ENCODE measurements at places on chromosomes 7 and 10.
A peak's percentile ranks its signal among the peaks of the same experiment; 100 is the strongest.

GRCh38 chr10:88731296-88731695 lies 25.2 kb downstream of the LIPK start:
- no peak for DNase-seq

DNA sequence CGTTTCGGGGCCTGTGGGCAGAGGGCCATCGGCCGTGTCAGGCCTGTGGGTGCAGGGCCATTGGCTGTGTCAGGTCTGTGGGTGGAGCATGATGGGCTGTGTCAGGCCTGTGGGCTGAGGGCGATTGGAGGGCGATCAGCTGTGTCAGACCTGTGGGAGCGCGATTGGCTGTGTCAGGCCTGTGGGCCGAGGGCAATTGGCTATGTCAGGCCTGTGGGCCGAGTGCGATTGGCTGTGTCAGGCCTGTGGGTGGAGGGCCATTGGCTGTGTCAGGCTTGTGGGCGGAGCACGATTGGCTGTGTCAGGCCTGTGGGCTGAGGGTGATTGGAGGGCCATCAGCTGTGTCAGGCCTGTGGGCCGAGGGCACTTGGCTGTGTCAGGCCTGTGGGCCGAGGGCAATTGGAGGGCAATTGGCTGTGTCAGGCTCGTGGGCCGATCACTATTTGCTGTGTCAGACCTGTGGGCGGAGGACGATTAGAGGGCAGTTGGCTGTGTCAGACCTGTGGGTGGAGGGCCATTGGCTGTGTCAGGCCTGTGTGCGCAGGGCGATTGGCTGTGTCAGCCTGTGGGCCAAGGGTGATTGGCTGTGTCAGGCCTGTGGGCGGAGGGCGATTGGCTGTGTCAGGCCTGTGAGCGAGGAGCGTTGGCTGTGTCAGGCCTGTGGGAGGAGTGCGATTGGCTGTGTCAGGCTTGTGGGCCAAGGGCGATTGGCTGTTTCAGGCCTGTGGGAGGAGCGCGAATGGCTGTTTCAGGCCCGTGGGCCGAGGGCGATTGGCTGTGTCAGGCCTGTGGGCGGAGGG lies 54.1 kb downstream of the DYNC2I1 start:
- DNase-seq: no peak

- DNase-seq: no peak
Measured at GRCh38 chr7:137893143-137893742, 46.5 kb upstream of the DGKI start.

DNA sequence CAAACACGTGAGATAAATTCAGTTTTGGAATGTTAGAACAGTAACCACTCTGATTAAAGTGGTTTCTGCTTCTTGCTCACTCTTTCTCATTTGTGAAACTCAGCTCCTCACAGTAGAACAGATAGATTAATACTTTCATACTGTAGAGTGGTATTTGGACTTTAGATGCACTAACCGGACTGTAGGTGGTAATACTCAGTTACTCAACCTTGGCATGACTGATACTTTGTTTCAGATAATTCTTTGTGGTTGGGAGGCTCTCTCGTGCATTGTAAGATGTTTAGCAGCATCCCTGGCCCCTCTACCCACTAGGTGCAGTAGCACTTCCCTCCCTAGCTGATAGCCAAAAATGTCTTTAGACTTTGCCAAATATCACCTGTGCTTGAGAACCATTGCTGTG lies 37.6 kb downstream of the MCU start:
- peak; percentile 8 for DNase-seq

- DNase-seq: peak; percentile 43
Measured at GRCh38 chr7:95871075-95871848, 98.9 kb downstream of the DYNC1I1 start.

GRCh38 chr7:141374425-141374824 lies 176.8 kb upstream of the AGK start:
- no peak for DNase-seq

- DNase-seq: no peak
Measured at GRCh38 chr10:33087922-33088321, 129.9 kb upstream of the ITGB1 start.

DNA sequence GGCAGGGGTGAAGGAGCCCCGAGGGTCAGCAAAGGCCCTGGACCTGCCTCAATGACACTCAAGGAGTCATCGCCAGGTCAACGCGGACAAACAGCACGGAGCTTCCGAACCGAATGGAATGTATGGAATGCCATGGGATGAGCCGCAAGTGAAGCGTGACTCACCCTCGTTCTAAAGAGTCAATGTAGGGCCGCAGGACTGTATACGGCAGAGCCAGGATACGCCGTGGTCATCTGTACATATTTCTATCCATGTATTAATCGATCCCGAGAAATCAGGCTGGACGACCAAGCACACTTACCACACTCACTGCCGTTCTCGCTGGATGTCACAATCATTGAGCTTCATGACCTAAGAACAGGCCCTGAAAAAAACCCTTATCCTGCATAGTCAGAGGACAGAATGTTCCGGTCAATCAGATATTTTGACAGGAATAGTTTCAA lies 4.3 kb downstream of the SNX8 start:
- DNase-seq: no peak

DNA sequence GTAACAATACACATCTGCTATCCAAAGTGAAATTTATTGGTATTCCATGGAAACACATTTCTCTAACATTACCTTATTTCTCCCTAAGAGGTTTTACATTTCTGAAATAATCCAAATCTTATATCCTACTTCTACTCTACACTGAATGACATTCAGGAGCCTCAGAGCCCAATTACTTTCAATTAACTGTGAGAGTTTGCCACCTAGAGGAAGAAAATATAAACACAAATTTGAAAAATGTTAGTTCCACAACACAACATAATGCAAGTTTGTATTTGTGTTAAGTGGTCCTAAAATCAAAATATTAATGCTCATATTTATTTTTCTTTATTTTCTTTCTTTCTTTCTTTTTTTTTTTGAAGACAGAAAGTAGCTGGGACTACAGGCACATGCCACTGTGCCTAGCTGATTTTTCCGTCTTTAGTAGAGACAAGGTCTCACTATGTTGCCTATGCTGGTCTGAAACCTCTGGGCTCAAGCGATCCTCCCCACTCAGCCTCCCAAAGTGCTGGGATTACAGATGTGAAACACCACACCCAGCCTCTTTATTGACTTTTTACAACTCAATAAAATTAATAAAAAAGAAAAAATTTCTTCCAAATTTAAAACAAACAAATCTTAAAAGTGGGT lies 46.0 kb downstream of the ATAD1 start:
- DNase-seq: peak; percentile 15

DNA sequence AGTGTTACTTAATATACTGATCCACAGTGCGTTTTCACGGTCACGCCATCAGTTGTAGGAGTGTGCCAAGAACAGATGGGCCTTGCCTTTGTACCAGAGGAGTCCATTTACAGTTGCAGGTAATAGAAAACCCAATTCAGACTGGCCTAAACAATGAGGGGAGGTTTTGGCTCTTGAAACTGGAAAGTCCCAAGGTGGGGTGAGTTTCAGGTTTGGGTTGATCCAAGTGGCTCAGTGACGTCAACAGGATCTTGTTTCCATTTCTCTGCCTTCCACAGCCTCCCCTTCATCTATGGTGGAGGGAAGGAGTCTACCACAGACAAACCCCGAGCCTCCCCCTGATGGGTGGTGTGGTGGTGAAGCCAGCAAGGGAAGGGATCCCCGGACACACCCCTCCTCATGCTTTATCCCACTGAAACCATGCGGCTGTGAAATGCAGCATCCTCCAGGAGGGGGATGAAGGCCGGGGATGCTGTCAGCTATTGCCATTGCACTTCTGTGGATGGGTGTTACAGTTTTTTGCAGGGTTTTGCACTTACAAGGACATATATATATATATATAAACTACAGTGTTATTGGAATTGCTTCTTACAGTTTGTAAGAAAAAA lies 14.8 kb upstream of the SH2D4B start:
- DNase-seq: no peak

DNA sequence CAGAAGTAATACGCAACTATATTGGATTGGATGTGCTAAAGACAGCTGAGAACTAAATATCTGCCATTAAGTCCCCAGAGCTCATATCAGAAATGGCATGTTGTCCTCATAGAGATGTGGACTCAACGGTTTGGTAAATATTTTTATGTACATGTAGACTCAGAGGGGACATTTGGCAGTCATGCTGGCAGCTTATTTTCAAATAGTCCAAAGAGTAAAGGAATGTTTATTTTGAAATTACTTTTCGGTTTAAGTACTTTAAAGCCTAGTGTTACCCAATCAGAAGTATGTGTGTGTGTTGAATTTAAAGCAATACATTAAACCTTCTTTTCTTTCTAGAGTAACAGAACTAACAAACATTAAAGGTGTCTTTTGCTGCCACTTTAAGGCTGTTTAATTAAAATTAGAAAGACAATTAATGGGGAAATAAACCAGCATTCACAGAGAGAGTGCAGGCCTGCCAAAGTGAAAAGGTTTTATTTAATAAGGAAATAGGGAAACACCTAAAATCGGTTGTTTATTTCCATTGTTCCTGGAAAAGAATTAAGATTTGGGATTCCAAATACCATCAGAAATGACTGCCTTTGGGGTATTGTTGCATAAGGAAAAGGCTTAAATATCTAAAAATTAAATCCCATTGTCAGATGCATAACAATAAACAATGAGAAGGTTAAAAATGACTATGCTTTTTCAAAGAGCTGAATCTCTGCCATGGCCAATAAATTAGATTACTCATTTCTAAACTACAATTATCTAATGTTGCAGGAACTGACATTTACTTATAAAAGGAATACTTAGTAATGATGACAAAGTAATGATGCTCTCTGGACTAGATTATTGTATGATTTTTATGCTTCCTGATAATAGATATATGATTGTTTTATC lies 113.4 kb upstream of the AHR start:
- no peak for DNase-seq

DNA sequence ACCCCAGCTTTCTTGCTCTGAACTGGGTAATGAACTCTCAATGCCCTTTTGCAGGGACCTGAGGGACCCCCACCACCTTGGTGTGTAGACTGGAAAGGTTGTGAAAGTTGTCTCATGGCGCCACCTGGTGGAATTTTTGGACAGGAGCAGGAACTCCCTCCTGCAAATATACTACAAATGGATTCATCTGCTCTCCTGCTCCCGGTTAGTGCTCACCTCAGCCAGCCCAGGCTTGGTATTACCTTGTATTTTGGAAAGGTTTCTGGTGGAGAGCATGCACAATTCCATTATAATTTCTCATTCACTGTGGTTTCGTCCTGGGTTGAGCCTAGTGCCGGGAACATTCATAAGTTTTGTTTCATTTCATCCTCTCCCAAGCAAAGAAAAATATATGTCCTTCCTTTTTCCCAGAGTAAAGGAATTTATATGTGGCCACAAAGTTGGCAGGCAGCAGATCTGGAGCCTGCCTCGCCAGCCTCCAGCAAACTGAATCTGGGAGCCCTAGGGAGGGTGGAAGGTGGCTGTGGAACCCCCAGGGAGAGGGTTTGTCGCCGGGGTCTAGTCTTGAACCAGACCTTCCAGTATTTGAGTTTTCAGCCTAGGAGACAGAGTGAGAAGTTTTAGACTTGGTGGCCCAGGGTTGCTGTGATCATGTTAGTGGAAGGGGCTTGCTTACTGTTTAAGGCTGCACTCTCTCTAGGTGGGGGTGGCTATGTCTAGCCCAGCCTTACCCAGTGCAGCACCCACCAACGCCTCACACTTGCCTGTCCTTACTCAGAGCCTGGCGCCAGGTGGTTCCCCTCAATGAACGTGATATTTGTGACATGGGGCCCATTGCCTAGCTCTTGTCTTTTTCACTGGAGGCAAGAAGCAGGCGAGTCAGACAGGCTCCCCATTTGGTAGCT lies 9.5 kb downstream of the FAM241B start:
- peak; percentile 80 for DNase-seq

GRCh38 chr7:82742163-82742562 lies 298.6 kb upstream of the CACNA2D1 start:
- DNase-seq: no peak

GRCh38 chr10:75335983-75336382 lies 65.6 kb downstream of the ZNF503 start:
- DNase-seq: peak; percentile 50

- DNase-seq: no peak
Measured at GRCh38 chr7:24700521-24701260, 56.6 kb downstream of the GSDME start.

GRCh38 chr10:29327746-29328102 lies 38.9 kb downstream of the LYZL1 start:
- no peak for DNase-seq

- no peak for DNase-seq
Measured at GRCh38 chr7:51312951-51313737, 3.5 kb downstream of the COBL start.

DNA sequence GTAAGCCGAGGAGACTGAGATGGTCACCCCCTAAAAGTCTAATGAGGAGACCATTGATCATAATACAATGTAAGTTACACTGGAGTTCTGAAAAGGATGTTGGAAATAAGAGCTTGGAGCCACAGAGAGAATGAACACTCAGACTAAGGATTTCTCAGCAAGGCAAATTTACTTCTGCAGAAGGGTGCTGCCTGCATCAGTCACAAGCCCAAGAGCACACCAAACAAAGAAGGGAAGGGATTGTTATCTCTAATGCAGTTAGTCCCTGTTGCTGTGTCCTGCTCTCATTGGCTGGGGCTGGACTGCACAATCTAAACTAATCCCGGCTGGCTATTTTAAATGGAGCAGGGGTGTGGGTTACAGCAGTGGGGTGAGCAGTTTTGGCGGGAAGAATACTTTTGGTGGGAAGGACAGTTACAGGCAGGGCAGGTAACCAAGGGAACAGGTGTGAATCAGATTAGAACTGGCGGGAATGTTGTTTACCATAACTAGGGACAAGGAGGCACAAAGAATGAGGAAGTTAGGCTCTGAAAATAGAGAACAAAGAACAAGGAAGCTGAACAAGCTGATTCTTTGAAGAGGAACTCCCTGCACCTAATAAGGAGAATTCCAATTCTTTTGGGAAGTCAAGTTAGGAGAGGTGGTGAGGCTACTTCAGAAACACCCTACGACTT lies 30.3 kb upstream of the TRIM24 start:
- DNase-seq: no peak

DNA sequence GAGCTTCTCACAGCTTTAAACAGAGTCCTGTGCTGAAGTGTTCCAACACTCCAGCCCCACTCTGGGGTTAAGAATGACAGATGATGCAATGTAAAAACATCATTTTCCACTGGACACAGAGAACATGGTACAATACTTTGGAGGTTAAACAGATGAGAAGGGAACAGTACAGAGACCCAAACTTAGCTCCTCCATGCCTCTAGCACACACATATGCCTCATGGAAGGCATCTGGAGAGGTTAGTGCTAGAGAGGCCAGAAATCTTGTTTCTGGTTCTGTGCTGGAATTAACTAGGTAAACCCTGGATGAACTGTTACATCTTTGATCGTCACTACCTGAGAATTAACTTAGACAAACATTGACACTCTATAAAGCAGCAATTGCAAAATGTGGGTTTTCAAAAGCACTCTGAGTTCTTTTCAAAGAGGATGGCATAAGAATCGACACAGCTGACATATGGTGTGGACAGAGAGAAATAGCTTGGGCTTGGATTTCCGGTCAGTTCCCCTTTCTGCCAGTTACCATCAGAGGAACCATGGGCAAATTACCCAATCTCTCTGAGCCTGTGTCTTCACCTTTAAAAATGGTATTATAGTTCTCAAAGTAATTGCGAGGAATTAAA lies 81.9 kb downstream of the KCNMA1 start:
- DNase-seq: no peak

Measured in GM20000 (cell line).